ENCODE measurements at places on chromosomes 4 and X. TPM values are rescaled to one million over a fixed set of nuclear protein-coding genes. Genes with fewer than 3 reads are reported as not detected.

GRCh38 chr4:137735561-137736104 lies 203.3 kb upstream of the PCDH18 start:
- no peak overlapping the region for H3K27ac ChIP-seq
- no peaks in the 10 kb centered on the region for H3K4me1 ChIP-seq
- no peaks in the 10 kb centered on the region for H3K36me3 ChIP-seq
- no peaks in the 10 kb centered on the region for H3K27me3 ChIP-seq
- DNase-seq: no peak

DNA sequence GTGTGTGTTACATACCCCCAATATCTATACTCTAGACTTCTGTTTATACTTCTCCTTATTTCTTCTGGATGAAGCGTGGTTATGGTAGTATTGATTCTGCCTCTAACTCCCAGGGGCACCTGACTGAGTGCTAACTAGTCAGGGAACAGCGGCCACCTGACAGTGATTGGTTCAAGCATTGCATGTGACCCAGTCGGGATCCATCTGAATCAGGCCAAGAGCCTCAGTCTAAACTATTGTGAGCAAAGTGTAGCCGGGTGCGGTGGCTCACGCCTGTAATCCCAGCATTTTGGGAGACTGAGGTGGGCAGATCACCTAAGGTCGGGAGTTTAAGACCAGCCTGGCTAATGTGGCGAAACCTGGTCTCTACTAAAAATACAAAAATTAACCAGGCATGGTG lies 10.0 kb downstream of the CCDC110 start:
- no peak for DNase-seq
- H3K36me3 ChIP-seq: no peaks in the 10 kb centered on the region
- no peaks in the 10 kb centered on the region for H3K27me3 ChIP-seq
- no peak overlapping the region for H3K4me3 ChIP-seq
- no peaks in the 10 kb centered on the region for H3K4me1 ChIP-seq

DNA sequence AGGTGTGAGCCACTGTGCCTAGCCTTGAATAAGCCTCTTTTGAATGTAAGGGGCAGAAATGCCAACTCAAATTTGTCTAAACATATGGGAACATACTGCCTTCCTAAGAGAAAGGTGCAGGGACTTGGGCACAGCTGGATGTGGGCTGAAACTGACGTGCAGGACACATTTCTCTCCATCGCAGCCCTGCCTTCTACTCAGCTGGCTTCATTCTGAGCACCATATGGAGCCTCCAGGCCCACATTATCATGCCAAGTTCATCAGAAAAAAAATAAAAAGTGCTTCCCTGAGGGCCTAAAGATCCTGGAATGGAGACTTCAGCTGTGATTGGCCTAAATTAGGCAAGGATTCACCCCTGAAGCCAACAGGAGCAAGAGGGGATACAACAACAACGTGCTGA lies 386.2 kb downstream of the RAB28 start:
- no peak for DNase-seq
- no peak overlapping the region for H3K4me3 ChIP-seq
- H3K27ac ChIP-seq: no peak overlapping the region
- no peaks in the 10 kb centered on the region for H3K27me3 ChIP-seq
- no peaks in the 10 kb centered on the region for H3K36me3 ChIP-seq

Gene PAGE1
- total RNA-seq: not detected

Gene DCAF12L1
- not detected for total RNA-seq

Gene FABP2
- not detected for total RNA-seq

DNA sequence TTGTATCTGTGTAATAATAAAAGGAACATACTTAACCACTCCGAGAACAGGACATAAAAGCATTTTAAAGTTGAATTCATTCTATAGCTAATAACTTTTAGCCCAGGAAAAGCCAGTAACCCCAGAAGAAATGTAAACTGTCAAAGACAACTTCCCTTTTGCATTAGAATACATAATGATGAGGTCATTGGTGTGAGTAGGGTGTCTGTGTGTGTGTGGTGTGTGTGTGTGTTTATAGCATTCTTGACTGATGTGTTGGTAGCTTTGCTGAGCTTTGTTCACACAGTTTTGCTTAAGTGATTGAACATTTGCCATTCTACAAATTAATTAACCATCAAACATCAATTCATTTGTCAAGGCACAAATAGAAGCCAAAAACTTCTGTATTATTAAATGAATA lies 559.6 kb downstream of the ARAP2 start:
- no peaks in the 10 kb centered on the region for H3K36me3 ChIP-seq
- H3K27me3 ChIP-seq: no peaks in the 10 kb centered on the region
- no peak for DNase-seq
- H3K27ac ChIP-seq: no peak overlapping the region
- H3K4me1 ChIP-seq: no peaks in the 10 kb centered on the region
- H3K4me3 ChIP-seq: no peak overlapping the region

Gene MAGT1
- total RNA-seq: 68.2 TPM

GRCh38 chr4:152072001-152072485 lies 311.2 kb upstream of the GATB start:
- no peaks in the 10 kb centered on the region for H3K4me1 ChIP-seq
- no peak overlapping the region for H3K4me3 ChIP-seq
- no peak overlapping the region for H3K27ac ChIP-seq
- H3K36me3 ChIP-seq: no peaks in the 10 kb centered on the region
- H3K27me3 ChIP-seq: no peaks in the 10 kb centered on the region
- peak; percentile 36 for DNase-seq

DNA sequence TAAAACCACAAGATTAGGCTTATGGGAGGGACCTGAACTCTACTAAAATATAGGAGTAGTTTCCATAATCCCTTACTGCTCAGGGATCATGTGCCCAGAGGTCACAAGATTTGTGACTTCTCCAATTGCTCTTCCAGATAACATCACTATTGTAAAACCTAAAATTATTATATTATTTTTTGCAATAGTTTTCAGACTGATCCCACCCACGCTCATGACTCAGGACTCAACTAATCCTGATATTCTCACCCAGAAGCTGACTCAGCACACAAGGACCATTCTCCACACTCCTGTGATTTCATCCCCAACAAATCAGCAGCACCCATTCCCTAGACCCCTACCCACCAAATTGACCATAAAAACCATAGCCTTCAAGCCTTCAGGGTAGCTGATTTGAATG lies 24.0 kb upstream of the RPL34 start:
- no peaks in the 10 kb centered on the region for H3K27me3 ChIP-seq
- no peak overlapping the region for H3K27ac ChIP-seq
- no peak for DNase-seq
- no peaks in the 10 kb centered on the region for H3K36me3 ChIP-seq
- H3K4me3 ChIP-seq: no peak overlapping the region

Gene ADH1A
- total RNA-seq: 1.9 TPM

DNA sequence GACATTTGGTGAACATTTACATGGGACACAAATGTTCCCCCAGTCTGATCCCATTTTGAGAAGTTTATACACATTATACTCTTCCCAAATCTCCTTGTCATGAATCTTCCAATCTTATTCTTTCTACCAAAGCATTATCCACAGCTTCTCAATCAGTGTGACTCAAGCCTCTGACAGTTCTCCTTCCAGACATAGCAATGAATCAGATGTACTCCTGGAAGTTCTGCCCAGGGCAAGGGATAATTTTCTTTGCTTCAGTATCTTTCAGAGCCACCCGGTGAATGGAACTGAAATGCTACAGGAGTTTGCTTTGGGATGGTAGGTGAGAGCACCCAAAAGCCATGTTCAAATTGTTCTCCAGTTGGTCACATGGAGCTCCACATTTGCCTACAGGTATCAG lies 145.5 kb downstream of the ANXA5 start:
- no peak overlapping the region for H3K4me3 ChIP-seq
- no peak for DNase-seq
- H3K36me3 ChIP-seq: no peaks in the 10 kb centered on the region
- no peaks in the 10 kb centered on the region for H3K27me3 ChIP-seq

DNA sequence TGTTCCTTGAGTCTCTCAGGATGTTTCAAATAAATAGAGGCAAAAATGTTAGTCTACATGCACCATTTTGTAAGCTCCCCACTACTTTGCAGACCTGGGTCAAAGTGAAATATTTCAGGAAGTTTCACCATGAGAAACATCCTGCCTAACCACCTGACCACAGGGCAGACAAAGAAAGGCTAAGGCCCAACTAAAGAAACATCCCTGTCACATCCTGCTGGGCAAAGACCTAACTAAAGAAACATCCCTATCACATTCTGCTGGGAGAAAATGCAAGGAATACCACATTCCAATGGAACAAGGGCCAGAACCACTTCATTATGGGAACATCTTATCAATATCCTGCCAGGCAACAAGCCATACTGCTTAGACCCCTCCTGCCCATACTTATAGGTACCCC lies 1303.4 kb downstream of the TECRL start:
- DNase-seq: no peak
- H3K27ac ChIP-seq: no peak overlapping the region
- H3K4me1 ChIP-seq: no peaks in the 10 kb centered on the region
- no peak overlapping the region for H3K4me3 ChIP-seq

GRCh38 chr4:177108708-177109107 lies 201.0 kb upstream of the NEIL3 start:
- H3K4me3 ChIP-seq: no peak overlapping the region
- H3K27ac ChIP-seq: no peak overlapping the region
- no peaks in the 10 kb centered on the region for H3K36me3 ChIP-seq
- no peak for DNase-seq

Gene FRG1
- 50.1 TPM for total RNA-seq

DNA sequence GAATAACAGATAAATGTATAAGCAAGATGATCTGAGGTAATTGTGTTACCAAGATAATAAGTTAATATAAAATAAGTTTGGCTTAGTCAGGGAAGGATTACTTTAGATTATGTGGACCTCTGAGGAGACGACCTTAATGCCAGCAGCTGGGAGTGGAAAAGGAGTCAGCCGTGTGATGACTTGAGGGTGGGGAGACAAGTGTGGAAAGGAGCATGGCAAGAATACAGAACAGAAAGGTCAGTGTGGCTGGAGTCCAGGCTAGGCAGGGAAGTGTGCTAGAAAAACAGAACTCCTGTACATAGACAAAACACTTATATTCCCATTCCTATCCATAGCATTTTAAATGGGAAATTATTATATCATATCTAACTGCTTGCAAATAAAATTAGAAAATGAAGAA lies 138.8 kb downstream of the PDLIM5 start:
- H3K27me3 ChIP-seq: no peaks in the 10 kb centered on the region
- H3K4me3 ChIP-seq: no peak overlapping the region
- no peaks in the 10 kb centered on the region for H3K4me1 ChIP-seq
- H3K27ac ChIP-seq: no peak overlapping the region

DNA sequence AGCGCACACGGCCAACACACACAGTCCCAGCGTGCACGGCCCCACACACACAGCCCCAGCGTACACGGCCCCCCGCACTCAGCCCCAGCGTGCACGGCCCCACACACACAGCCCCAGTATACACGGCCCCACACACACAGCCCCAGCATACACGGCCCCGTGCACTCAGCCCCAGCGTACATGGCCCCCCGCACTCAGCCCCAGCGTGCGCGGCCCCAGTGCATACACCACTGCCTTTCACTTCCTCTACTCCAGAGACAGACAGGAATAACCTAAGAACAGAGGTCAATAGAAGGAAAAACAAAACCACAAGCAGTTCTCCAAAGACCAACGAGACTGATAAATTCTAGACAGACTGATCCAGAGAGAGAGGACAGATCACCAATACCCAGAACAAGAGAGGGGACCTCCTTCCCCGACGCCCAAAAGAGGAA lies 17.1 kb downstream of the GAK start:
- no peaks in the 10 kb centered on the region for H3K36me3 ChIP-seq
- H3K4me3 ChIP-seq: peak overlapping the region; percentile 17
- DNase-seq: no peak

Gene PCDH11X
- 0.46 TPM for total RNA-seq

GRCh38 chrX:53682885-53683555 lies 3.5 kb downstream of the HUWE1 start:
- H3K27ac ChIP-seq: peak overlapping the region; percentile 92
- no peaks in the 10 kb centered on the region for H3K27me3 ChIP-seq
- H3K4me3 ChIP-seq: peak overlapping the region; percentile 79
- peaks cover 12% of the 10 kb centered on the region for H3K4me1 ChIP-seq
- DNase-seq: peak; percentile 45

DNA sequence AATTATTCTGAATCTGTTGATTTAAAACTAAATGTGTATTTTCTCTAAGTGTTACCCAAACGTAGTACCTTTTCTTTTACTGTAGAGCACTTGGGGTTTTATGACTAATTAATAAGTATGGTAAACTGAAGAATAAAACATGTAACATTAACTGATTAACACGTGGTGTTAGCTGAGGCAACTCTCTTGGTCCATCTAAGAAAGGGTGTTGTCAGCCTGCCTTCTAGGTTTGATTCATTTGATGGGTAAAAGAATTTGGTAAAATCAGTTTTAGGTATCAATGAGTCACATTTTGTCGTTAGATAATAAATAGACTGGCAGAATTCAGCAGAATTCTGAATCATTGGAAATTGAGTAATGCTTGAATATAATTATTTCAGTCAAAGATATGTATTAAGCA lies 99.7 kb downstream of the AFF1 start:
- H3K36me3 ChIP-seq: no peaks in the 10 kb centered on the region
- H3K4me1 ChIP-seq: peaks cover 93% of the 10 kb centered on the region
- H3K27ac ChIP-seq: peak overlapping the region; percentile 64
- no peaks in the 10 kb centered on the region for H3K27me3 ChIP-seq

GRCh38 chr4:159983082-159983481 lies 880.2 kb downstream of the RAPGEF2 start:
- H3K27me3 ChIP-seq: no peaks in the 10 kb centered on the region
- no peaks in the 10 kb centered on the region for H3K36me3 ChIP-seq
- H3K4me3 ChIP-seq: no peak overlapping the region
- H3K4me1 ChIP-seq: no peaks in the 10 kb centered on the region
- no peak overlapping the region for H3K27ac ChIP-seq

GRCh38 chrX:153973127-153974002 lies 811 bp downstream of the TMEM187 start:
- no peaks in the 10 kb centered on the region for H3K36me3 ChIP-seq
- no peaks in the 10 kb centered on the region for H3K27me3 ChIP-seq
- peak overlapping the region; percentile 95 for H3K27ac ChIP-seq
- no peak for DNase-seq

Gene NAA11
- not detected for total RNA-seq

Gene C1QTNF7
- 7.0 TPM for total RNA-seq

- H3K27me3 ChIP-seq: no peaks in the 10 kb centered on the region
- no peaks in the 10 kb centered on the region for H3K36me3 ChIP-seq
- H3K4me1 ChIP-seq: peaks cover 7% of the 10 kb centered on the region
- no peak overlapping the region for H3K27ac ChIP-seq
- peak; percentile 85 for DNase-seq
- no peak overlapping the region for H3K4me3 ChIP-seq
Measured at GRCh38 chr4:664713-665231, 9.3 kb downstream of the ATP5ME start.

DNA sequence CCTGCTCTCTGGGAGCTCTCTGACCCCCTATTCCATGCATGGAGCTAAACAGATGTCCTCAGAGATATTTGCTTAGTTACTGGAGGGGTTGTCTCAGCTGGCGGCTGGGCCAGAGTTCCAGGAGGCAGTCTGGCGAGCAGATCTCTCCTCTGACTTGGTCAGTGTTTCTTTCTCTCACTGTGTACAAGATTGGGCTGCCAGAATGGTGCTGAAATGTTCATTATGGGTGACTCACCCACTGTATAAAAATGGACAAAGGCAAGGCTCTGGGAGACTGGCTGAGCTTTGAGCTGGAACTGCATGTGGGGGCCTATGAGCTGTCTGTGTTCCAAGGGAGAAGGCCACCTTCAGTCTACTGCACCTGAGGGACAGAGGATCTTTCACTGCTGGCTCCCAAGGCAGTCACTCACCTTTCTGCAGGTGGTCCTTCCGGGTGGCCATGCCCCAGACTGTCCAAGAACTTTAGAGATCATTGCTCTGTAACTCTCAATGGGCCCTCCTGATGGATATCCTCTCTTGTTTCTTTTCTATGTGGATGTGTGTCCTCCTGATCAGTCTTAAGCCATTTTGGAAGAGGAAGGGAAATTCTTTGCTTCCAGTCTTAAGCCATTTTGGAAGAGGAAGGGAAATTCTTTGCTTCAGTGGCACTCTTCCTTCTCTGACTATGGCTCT lies 88.2 kb downstream of the CFAP299 start:
- H3K4me1 ChIP-seq: no peaks in the 10 kb centered on the region
- no peaks in the 10 kb centered on the region for H3K27me3 ChIP-seq
- DNase-seq: no peak

Measured in upper lobe of left lung (tissue), 6 donors.